T-helper 2 cell treated with Interferon-gamma antibody and Interleukin-4, amounts not matched to agents 5 μg/mL and 100 μg/mL, for 36 hours (primary cell): ENCODE measurements at places on chromosomes 4 and X.

DNA sequence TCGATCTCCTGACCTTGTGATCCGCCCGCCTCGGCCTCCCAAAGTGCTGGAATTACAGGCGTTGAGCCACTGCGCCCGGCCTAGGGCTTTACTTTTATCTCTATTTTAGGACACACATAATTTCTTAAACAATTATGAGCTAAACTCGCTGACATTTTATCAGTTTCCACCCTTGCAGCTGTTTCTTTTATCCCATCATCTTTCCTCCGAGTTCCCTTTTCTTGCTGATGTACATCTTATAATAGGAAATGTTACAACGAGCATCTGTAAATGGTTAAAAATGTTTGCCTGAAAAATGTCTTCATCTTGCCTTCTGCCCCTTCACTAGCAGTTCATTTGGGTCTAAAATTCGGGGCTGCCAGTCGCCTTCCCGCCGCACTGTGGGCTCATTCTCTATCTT lies 41.2 kb downstream of the ZFYVE28 start:
- no peak for DNase-seq

GRCh38 chr4:61220556-61220955 lies 20.4 kb downstream of the ADGRL3 start:
- no peak for DNase-seq

DNA sequence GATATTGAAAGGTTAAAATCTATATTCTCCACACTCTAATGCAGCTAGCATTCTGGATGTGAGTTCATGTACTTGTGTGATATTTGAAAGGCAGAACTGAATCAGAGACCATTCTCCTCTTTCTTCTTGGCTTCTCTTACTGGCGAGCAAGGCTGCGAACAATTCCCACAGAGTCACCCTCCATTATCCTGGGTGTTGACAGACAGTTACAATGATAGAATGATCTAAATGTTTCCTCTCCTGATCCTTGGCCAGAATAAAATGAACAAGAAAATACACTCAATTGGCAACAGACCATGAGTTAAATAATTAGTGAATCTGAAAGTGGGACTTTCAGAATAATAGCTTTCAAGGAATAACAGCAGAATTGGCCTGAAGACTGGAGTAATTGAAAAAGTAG lies 342.8 kb downstream of the RAPGEF2 start:
- DNase-seq: no peak

DNA sequence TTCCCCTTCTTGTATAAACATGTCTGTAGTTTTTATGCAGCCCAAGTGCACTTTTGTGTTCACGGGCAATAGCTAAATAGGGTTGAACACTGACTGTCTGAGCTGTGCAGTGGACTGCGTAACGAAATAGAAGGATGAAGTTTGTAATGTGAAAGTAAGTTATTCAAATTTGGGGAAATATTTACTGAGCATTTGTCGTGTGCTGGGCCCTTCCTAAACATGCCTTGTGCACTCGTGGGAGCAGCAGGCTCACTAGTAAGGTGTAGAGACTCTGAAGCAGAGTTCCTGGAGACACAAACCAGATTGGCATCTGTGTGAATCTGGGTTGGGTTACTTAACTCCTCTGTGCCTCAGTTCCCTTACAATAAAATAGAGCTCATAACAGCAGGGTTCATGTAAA lies 51.7 kb upstream of the C1QTNF7 start:
- DNase-seq: no peak

DNA sequence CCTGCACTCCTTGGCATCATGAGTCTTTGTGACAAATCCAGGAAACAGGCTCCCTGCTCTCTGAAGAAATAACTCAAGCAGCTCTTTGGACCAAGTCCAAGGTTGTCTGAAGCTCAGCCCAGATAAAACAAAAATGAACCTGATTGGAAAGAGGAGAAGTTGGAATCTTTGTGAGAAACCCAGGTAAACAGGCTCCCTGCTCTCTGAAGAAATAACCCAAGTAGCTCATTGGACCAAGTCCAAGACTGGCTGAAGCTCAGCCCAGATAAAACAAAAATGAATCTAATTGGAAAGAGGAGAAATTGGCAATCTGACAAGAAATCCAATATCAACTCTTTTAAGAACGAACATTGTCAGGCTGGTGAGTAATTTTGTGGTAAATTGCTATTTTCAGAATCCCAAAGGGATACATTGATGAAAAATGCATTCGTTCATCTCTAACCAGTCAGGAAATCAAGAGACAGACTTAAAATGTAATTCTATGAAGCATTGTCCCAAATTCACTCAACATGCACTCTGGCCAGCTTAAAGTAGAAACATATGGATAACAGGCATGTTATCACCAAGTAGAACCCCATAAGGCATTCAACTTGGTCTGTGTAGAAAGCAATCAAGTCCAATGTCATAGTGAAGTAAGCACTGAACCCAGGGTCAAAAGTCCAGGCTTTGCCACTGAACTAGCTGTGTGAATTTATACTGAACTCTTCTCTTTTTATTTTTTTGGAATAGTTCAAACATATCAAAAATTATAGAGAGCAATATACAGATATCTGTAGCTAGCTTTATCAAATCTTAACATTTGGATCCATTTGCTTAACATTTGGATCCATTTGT lies 16.8 kb upstream of the NFXL1 start:
- no peak for DNase-seq

DNA sequence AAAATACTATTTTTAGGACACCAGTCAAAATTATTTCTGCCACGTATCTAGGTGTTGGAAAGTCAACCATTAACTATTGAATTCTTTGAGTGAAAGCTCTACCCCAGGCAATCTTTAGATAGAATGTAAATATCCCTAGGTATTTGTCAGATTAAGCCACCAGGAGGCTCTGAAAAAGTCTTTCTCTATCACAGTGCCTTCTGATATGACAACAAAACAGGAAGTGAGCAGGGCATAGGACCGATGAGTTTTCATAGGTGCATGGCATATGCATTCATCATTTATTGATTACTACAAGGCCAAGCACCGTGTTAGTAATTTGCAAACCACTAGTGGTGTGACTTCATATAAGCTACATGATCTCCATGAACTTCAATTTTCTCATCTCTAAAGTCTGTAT lies 333.6 kb upstream of the F9 start:
- DNase-seq: no peak

GRCh38 chr4:47839259-47839658 lies 1.4 kb upstream of the CORIN start:
- peak; percentile 64 for DNase-seq

DNA sequence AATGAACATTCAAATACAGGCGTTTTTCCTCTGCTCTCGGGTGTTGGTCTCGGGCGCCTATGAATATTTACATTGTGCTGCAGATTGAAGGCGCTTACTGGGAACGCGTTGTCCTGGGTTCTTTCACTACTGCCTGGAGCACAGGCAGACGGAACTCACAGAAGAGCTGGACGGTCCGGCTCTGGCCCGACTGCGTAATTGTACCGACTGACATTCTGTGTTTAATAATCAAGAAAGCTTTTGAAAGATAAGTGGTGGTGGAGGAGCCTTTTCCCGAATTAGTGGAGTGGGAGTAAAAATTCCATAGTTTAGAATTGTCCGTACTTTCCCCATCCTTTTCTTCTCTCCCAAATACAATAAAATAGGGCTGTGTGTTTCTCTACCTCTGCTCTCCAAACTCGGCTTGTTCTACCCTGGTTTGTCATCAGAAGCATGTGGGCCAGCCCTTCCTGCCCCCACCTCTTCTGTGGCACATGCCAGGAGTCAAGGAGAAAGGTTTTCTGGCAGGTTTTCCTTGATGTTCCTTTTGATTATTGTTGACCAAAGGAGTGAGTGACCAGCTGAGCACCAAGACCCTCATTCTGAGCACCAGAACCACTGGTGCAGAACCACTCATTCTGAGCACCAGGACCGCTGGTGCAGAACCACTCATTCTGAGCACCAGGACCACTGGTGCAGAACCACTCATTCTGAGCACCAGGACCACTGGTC lies 2.3 kb downstream of the FHDC1 start:
- no peak for DNase-seq

DNA sequence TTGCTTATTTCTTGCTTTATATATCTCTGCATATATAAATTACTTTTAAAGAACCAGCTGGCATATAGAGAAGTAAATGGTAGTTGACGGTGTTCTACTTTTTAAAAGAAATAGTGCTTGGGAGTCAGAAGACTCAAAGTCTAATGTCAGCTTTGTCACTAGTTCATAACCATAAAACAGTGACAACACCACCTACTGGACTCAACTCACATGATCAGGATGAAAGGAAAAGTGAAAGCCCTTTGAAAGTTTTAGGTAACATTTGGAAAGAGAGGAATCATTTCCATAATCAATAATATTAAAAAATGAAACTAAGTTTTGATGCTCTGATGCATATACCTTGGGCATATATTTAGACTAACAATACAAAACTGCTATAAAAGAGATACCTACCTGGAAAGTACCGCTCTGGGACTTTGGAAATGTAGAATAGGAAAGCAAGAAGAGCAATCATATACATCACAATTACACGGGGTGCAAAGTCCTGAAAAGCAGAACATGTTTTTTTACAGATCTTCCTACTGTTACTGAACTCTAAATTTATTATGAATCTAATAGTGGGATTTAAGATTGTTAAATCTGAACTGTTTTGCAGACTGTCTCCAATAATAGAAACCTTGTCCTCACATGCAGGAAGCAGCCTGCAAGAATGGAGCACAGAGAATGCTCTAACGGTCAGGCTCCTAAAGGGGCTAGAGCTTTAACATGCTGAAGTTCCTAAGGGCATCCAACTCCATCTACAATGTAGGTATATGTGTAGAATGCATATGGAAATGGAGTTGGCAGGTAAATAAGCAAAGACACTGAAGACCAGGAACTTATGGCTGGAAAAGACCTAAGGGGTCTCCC lies 15.6 kb downstream of the PAQR3 start:
- DNase-seq: no peak

DNA sequence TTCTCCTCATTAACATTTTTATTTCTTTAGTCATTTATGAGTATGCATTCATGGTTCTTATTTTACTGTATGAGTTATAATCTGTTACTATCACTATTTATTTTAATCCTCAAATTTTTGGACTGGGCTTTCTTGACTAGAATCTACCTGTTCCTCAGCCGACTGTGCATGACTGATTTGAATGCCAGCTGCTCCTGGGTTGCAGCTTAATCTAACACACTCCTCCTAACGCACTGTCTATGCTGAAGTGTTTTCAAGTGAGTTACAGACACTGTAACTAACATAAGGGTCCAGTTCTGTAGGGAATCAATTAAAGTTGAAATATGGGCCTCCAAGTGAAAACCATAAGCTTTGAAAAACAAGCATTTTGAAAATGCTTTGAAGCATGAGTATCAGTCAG lies 137.4 kb upstream of the ARSJ start:
- DNase-seq: no peak
